ENCODE measurements at places on chromosomes 1 and 21. TPM values are rescaled to one million over a fixed set of nuclear protein-coding genes. Genes with fewer than 3 reads are reported as not detected.

The ITSN1 gene
- total RNA-seq: 98.4 TPM

The DCDC2B gene
- total RNA-seq: not detected

GRCh38 chr1:25796811-25797458 is 3.1 kb upstream of the SELENON start:
- no peak overlapping the region for H3K4me3 ChIP-seq
- H3K36me3 ChIP-seq: no peaks in the 10 kb centered on the region
- H3K27me3 ChIP-seq: no peaks in the 10 kb centered on the region
- DNase-seq: peak; percentile 83
- peaks cover 34% of the 10 kb centered on the region for H3K4me1 ChIP-seq

The SYT11 gene
- total RNA-seq: 0.05 TPM

DNA sequence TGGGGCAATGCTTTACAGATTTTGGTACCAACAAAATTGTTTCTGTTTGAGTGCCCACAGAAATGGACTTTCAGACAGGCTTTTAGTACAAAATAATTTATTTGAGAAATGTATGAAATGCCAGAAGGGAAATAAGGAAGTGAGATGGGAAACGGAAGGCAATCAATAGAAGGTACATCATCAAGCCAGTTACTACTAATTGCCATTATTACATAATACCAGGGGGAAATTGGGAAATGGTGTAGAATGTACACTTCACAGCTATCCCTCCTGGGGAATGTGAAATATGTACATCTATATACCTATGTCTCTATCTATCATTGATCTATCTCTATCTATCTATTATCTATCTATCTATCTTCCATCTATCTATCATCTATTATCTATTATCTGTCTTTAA is 264.6 kb upstream of the B3GALT2 start:
- no peak overlapping the region for H3K27ac ChIP-seq
- no peak overlapping the region for H3K4me3 ChIP-seq
- no peak for DNase-seq
- no peaks in the 10 kb centered on the region for H3K36me3 ChIP-seq
- no peaks in the 10 kb centered on the region for H3K27me3 ChIP-seq
- H3K4me1 ChIP-seq: no peaks in the 10 kb centered on the region

GRCh38 chr1:89706700-89707012 is 73.7 kb downstream of the LRRC8C start:
- no peak for DNase-seq
- H3K4me1 ChIP-seq: no peaks in the 10 kb centered on the region
- H3K36me3 ChIP-seq: no peaks in the 10 kb centered on the region
- no peak overlapping the region for H3K27ac ChIP-seq
- no peaks in the 10 kb centered on the region for H3K27me3 ChIP-seq

- no peak for DNase-seq
- H3K27me3 ChIP-seq: no peaks in the 10 kb centered on the region
- H3K27ac ChIP-seq: no peak overlapping the region
Measured at GRCh38 chr21:15400905-15401304, 328.9 kb upstream of the USP25 start.

GRCh38 chr1:95548211-95548610 is 314.2 kb downstream of the RWDD3 start:
- H3K27me3 ChIP-seq: no peaks in the 10 kb centered on the region
- DNase-seq: no peak
- H3K36me3 ChIP-seq: no peaks in the 10 kb centered on the region
- H3K27ac ChIP-seq: no peak overlapping the region

DNA sequence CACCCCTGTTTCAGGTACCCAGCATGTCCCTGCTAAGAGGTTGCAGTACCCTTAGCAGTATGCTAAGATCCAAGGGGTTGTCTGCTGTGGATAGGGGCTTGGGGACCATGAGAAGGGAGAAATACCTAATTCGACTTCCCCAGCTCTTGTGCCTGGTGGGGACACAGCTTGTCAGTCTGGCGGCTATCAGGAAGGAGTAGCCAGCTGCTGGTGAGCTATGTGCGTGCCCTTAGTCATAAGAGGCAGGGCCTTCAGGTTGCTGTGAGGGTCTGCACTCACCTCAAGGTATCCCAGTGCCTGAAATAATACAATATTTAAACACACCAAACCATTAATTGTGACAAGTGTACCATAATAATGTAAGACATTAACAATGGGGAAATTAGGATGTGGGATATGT is 205.1 kb upstream of the SGIP1 start:
- H3K4me3 ChIP-seq: no peak overlapping the region
- no peak overlapping the region for H3K27ac ChIP-seq
- DNase-seq: no peak
- no peaks in the 10 kb centered on the region for H3K4me1 ChIP-seq

DNA sequence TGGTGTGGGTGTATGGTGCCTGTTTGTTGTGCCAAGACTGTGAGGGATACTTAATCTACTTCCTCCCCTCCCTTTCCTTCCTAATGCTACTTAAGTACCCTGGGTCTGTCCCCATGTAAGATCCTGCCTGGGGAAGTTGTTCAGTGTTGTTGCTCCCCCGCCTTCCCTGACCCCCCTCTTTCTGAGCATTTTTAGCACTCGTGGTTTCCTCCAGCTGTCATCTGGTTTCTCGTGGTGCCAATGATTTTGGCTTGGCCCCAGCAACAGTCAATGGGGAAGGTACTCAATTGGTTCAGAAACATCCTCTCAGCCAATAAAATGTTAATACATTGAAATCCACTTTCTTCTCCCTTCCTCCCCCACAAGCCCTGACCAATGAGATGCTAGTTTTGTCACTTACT is 8.0 kb upstream of the B4GALT3 start:
- H3K27me3 ChIP-seq: no peaks in the 10 kb centered on the region
- no peak overlapping the region for H3K27ac ChIP-seq
- DNase-seq: no peak
- H3K4me1 ChIP-seq: no peaks in the 10 kb centered on the region

Measured in Caco-2 (cell line).